NCI-H1417 treated with DMSO at 0.1 percent for 48 hours (cell line): ENCODE measurements at places on chromosomes 7 and 10.

DNA sequence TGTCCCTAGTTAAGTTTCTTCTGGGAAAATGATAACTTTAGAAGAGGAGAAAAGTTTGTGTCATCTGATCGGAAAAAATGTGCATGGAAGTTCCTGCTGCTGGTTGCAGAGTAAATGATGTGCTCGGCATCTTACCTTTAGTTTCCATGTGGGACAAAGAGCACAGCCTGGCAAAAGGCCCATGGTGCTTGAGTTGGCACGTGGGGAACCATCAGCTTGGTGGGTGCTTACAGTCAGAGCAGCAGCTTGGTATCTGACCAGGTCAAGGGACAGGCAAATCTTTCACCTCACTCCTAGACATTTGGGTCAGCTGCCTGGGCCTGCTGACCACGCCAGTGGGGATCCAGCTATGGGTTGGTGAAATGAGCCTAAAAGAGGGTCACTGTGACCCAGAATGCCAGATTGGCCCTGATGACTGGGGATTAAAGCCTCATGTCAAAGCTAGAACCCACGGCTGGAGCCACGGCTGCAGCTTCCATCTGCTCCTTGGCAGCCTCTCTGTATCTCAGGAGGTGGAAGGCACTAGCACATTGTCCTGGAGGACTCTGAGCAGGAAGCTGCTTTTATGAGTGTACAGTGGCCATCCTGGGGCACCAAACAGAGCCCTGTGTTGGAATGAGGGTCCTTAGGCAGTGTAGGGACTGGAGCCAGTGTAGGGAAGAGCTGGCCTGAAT lies 24.7 kb downstream of the VWC2 start:
- no peak for DNase-seq

DNA sequence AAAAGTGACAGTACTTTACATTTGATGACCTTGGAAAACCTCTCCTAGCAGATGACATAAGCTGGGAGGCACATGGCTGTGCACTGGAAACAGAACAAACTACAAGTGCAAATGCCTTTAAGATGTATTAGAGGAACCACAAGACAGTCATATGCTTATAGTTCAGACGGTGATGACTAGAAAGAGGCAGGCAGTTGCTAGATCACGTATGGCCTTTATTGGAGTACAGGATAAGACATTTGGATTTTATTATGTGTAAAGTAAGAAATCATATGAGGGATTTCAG lies 290.0 kb downstream of the SORCS1 start:
- no peak for DNase-seq

DNA sequence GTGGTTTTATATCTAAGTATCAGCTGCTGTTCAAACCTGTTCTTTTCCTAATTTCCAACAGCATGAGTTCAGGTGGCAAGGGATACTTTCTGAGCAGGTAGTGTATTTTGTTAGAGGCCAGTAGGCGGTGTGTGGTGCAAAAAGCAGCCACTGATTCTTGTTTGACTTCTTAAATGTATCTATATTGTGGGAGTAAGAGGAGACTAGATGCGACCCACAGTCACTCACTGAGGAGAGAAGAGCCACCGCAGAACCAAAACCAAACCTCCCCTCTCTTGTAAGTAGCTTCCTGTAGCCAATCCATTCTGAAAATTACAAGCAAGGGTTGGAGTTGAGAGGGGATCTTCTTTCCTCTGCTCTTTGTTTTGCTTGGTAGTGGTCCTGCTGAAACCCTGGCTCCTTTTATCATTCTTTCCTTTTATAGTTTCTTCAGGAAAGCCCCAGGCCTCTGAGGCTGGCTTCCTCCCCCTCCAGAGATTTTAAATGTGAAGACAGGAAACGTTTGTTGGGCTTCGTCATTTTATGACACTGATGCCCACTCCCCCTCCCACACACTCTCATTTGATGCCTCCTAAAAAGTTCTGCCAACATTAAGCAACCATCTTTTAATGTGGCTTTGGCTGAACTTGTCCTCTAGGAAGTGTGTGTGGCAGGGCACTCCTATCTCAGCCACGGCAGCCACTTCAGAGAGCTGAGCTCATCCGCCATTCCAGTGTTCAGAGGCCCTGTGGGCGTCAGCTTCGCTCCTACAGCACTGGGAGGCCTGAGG lies 566.0 kb downstream of the SUGCT start:
- DNase-seq: no peak

DNA sequence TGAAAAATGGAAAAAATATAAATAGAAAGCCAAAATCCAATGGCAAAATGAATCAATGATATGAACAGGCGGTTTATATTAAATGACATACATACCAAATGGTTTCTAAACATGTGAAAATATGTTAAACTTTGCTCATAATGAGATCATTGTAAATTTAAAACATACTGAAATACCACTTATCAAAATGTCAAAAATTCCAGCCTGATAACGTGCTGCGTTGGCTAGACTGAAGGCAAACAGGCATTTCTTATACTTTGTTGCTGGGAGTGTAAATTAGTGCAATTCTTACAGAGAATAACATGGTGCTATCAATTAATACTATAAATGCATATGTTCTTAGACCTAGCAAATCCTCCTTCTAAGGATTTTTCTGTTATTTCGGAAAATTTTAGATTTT lies 225.8 kb upstream of the FAM3C start:
- DNase-seq: no peak

DNA sequence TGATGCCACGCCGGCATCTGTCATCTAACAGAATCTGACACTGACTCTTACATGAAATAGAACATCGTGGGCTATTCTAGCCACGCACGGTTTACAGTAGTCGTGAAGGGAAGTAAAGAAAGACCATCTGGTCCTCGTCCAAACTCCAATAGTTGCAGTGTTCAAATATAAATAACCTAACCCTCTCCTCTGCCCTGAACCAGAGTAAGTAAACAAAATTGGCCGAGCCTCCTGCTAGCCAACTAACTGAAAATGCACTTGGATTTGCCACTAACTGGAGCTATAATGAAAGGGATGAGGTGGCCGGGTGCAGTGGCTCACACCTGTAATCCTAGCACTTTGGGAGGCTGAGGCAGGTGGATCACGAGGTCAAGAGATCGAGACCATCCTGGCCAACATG lies 29.5 kb upstream of the ZC3HAV1L start:
- no peak for DNase-seq

DNA sequence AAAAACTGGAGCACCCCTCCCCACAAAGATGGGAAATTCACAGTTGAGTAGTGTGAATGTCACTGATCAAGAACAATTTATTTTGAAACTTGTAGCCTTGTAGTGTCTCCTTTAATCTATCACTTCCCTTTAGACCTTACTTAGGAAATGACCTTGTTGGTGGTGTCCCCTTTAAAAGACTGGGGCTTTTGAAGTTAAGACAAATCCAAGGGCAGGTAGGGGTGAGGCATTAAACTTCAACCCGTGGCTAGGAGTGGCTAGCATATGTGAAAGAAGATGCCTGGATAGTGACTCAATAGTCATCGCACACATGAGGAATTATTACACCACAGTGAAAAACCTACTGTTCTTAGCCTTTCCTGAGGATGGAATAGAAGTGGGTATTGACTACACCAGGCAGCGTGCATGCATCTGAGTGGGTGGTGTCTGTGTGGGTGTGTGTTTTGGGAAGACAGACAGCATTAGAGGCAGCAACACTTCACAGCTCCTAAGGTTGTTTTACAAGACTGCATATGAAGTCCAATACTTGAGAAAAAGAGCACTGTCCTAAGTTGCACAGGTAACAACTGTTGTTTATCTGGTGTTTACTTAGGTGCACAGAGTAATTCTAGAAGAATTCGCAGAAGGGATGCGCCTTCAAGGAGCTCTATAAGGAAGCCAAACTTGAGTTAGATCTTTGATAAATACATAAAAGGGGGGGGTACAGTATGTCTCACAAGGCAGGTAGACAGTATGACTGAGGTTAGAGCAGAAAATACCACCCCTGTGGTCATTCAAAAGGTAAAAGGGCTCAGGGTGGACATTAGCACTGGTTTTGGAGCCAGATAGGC lies 32.9 kb downstream of the ABLIM1 start:
- DNase-seq: no peak

- DNase-seq: no peak
These were observed 4.7 kb upstream of the HIP1 start for GRCh38 chr7:75743455-75743859.

- DNase-seq: no peak
These were observed 520.1 kb downstream of the KCNMA1 start for GRCh38 chr10:77117501-77117900.
